ENCODE measurements at places on chromosomes 4 and X. TPM values are rescaled to one million over a fixed set of nuclear protein-coding genes. Genes with fewer than 3 reads are reported as not detected.

- H3K27me3 ChIP-seq: peaks cover 8% of the 10 kb centered on the region
- DNase-seq: no peak
- no peak overlapping the region for H3K27ac ChIP-seq
- no peak overlapping the region for H3K4me3 ChIP-seq
- H3K36me3 ChIP-seq: no peaks in the 10 kb centered on the region
These were observed 28.4 kb downstream of the USP26 start for GRCh38 chrX:133068461-133068860.

GRCh38 chrX:150405006-150405405 is 41.9 kb downstream of the MAMLD1 start:
- H3K4me3 ChIP-seq: no peak overlapping the region
- peaks cover 1% of the 10 kb centered on the region for H3K27me3 ChIP-seq
- H3K36me3 ChIP-seq: no peaks in the 10 kb centered on the region
- no peaks in the 10 kb centered on the region for H3K4me1 ChIP-seq
- no peak overlapping the region for H3K27ac ChIP-seq

GRCh38 chr4:23978002-23978401 is 88.2 kb upstream of the PPARGC1A start:
- no peak overlapping the region for H3K27ac ChIP-seq
- no peaks in the 10 kb centered on the region for H3K27me3 ChIP-seq
- no peak overlapping the region for H3K4me3 ChIP-seq
- no peak for DNase-seq
- no peaks in the 10 kb centered on the region for H3K4me1 ChIP-seq

GRCh38 chr4:21884615-21885014 is 64.0 kb downstream of the KCNIP4 start:
- no peaks in the 10 kb centered on the region for H3K36me3 ChIP-seq
- no peak overlapping the region for H3K4me3 ChIP-seq
- no peaks in the 10 kb centered on the region for H3K4me1 ChIP-seq
- no peak for DNase-seq

DNA sequence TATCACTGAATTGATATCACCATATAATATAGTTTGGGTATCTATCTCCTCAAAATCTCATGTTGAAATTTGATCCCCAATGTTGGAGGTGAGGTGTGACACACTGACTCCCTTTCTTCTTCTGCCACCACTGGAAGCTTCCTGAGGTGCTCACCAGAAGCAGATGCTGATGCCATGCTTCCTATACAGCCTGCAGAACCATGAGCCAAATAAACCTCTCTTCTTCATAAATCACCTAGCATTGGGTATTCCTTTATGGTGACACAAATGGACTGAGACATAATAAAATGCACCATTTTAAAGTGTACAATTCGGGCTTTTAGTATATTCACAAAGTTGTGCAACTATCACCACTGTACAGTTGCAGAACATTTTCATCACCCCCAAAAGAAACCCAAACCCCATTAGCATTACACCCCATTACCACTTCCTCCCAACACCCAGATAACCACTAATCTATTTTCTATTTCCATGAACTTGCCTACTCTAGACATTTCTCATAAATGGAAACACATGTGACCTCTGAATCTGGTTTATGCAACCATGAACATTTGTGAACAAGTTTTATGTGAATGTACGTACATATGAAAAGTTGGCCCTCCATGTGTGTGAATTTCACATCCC is 148.9 kb downstream of the OPHN1 start:
- H3K27ac ChIP-seq: no peak overlapping the region
- no peak overlapping the region for H3K4me3 ChIP-seq
- no peak for DNase-seq
- no peaks in the 10 kb centered on the region for H3K36me3 ChIP-seq

SYN1 gene
- polyA plus RNA-seq: 16.5 TPM
